ENCODE measurements at places on chromosomes 13 and 19.

- peak; percentile 39 for DNase-seq
These were observed 1.0 kb upstream of the CEACAM1 start for GRCh38 chr19:42529248-42529764.

DNA sequence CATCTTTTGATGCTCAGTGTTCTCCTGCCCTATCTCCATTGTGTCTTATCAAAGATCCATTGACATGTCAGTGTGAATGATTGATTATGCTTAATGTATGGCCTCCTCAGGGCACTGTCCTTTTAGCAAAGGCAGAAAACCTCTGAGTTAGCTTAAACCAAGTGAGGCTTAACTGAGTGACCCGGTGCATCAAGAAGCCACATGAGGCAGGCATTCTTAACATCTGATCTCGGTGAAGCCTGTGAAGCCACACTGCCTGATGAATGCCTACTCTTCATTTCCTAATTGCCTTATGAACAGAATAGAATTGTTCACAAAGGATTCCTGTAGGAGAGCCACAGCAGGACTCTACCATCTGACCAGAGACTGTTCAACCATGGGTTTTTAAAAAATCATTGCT lies 168.1 kb upstream of the SOX21 start:
- DNase-seq: no peak

DNA sequence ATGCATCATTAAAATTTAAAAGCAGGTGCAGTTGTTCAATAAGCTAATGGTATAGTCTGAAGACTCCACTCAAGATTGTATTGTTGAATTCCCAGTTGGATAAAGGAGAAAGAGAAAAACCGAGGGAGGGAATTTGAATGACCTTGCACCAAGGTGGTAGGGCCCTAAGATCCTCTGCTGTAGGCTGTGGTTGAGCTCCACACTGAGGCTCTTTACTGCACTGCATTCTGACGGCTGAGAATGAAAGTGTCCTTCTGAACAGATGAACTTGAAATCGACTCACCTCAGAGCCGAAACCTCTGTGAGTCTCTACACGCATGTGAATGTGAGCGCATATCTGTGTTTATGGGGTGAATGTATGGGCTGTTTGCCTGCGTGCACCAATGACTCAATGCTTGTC lies 388.9 kb upstream of the DACH1 start:
- peak; percentile 77 for DNase-seq

DNA sequence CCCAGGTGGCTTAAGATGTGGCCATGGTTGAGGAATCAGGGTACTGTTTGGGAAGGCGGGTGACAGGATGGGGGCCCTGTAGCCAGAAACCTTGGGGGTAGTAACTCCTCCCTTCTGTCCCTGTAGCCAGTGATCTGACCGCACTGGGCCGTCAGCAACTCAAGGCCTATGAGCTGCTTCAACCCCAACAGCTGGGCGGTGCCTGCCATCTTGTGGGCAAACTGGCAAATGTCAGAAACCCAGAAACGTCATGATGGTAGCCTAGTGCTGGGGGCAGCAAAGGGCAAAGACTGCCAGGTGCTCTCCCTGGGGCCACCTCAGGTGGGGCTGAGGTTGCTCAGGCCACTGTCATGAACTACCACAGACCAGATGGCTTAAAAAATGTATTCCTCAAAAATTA lies 3.5 kb downstream of the COPE start:
- peak; percentile 34 for DNase-seq

DNA sequence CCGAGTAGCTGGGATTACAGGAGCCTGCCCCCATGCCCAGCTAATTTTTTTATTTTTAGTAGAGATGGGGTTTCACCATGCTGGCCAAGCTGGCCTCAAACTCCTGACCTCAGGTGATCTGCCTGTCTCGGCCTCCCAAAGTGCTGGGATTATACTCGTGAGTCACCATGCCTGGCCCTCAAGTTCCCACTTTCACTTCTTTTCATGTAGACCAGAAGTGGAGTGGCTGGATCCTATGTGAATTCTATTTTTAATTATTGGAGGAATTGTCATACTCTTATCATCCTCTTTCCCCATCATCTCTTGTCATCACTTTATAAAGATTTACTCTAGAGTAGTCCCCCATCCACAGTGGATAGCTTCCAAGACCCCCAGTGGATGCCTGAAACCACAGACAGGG lies 12.8 kb upstream of the SIGLEC10 start:
- DNase-seq: no peak

GRCh38 chr19:927351-927779 lies 1.5 kb downstream of the ARID3A start:
- DNase-seq: no peak

DNA sequence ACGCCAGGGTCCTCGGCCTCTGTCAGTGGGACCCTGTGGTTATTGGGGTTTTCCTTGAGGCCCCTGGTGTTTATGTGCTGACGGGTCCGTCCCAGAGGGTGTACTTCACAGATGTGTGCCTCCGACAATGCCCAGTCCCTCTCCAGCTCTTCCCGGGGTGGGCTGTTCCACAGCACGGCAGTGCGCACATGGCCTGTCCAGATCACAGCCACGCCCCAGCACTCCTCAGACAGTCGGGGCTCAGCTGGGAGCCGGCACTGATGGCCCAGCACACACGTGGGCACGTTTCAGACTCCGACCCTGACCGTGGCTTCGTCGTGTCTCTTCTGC lies 16.9 kb upstream of the F7 start:
- no peak for DNase-seq

DNA sequence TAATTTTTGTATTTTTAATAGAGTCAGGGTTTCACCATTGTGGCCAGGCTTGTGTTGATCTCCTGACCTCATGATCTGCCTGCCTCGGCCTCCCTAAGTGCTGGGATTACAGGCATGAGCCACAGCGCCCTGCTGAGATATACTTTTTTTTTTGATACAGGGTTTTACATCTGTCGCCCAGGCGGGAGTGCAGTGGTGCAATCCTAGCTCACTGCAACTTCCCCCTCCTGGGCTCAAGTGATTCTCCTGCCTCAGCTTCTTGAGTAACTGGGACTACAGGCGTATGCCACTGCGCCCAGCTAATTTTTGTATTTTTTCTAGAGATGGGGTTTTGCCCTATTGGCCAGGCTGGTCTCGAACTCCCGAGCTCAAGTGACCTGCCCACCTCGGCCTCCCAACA lies 2.0 kb downstream of the COLGALT1 start:
- DNase-seq: no peak

GRCh38 chr19:670609-671075 lies 5.5 kb upstream of the FSTL3 start:
- peak; percentile 51 for DNase-seq

- no peak for DNase-seq
These were observed 10.0 kb downstream of the NMRK2 start for GRCh38 chr19:3942790-3943409.

DNA sequence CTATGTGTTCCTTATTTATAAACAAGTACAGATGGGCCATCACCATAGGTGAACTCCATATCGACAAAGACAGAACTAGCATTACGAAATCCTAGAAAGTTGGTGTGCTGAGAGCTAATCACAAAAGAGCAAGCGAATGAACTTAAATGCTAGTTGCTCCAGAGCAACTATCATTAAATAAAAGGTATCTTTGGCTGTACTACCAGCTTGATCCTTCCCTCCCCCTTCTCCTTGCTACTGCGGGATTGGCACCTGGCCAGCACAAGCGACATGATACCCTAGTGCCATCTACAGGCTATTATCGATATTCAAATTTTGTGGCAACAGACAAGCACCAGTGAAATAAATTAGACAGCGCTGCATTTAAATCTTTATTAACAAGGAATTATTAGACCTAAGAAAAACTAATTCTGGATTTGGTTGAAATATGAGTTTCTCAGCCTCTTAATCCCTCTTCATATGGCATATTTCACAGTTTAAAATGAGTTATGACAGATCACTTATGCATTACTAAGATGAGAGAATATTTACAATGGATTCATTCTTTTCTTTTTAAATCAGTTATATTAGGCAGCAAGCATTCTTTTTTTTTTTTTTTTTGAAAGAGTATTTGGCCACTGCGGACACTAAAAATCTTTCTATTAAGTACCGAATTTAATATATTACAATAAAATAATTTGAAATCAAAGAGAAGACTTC lies 5.8 kb downstream of the PCDH9 start:
- DNase-seq: peak; percentile 77

Data from SK-N-DZ (cell line).